ENCODE measurements at places on chromosomes 11 and 22.
A peak's percentile ranks its signal among the peaks of the same experiment; 100 is the strongest.

GRCh38 chr11:132125988-132126871 lies 755.8 kb downstream of the NTM start:
- peak; percentile 22 for DNase-seq

DNA sequence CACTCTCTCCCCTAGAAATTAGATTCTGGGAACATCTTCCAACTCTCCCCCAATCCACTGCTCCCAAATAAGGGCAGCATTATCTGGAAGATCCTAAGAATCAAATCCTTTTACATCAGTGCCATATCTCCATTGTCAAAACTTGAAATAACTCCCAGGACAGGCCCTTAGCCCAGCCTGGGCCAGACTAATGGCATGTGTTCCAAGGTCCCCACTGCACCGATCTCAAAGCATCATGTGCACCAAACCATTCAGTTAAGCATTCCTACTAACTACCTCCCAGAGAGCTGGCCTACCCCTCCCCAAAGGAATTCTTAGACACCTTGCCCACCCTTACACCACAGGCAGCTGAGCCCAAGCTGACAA lies 44.2 kb upstream of the POU2AF1 start:
- no peak for DNase-seq

GRCh38 chr11:91293119-91293518 lies 931.5 kb upstream of the FAT3 start:
- no peak for DNase-seq

DNA sequence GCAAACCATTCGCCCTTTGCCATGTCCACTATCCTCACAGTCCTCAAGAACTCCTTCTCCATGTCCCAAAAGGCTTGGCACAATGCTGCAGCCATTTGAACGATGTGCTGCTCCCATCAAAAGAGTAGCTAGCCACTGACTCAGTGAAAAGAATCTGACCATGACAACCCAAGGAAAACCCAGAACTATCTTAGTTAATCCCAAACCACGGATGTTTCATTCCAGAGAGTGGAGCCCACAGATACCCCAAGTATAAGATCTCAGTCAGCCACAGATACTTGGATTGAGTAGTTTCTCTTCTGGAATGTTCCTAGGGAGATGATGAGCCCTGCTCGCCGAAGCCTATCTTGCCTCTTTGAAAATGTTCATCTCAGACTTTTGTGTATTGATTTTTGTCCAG lies 176.9 kb downstream of the NAV2 start:
- DNase-seq, result no peak

- DNase-seq, result no peak
These were observed 29.7 kb downstream of the PDGFB start for GRCh38 chr22:39215070-39215396.

Data from NCI-H524 (cell line).